ENCODE measurements at places on chromosomes 7 and 10. TPM values are rescaled to one million over a fixed set of nuclear protein-coding genes. Genes with fewer than 3 reads are reported as not detected.

- DNase-seq, result no peak
Observed at GRCh38 chr10:115992236-115992986, 280.6 kb downstream of the GFRA1 start.

The ZNF736 gene
- total RNA-seq, result 26.6 TPM

GRCh38 chr10:75788394-75789205 lies 357.2 kb downstream of the LRMDA start:
- DNase-seq, result no peak

- DNase-seq, result no peak
Observed at GRCh38 chr10:96902731-96903358, 70.7 kb downstream of the LCOR start.

All from CD8-positive, alpha-beta T cell (primary cell).